Pancreas (tissue), 10 donors: ENCODE measurements at places on chromosomes 6 and 20.

DNA sequence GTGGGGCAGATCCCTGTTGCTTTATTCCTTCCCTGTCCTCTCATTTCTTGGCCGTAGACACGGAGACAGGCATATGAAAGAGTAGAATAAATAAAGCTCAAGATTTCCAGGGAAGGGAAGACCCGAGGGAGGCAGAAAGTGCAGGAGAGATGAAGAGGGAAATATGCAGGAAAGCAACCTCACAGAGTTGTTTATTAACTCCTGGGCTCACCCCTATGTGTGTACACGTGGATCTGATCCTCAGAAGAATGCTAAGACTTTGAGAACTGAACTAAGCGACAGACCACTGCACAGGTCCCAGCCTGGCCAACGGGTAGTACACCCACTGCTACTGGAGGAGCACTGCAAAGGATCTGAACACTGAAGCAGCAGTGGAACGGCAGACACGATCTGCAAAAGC is 156.2 kb downstream of the KIF16B start:
- no peak overlapping the region for H3K4me3 ChIP-seq
- no peaks in the 10 kb centered on the region for H3K27me3 ChIP-seq
- no peak overlapping the region for H3K27ac ChIP-seq
- H3K36me3 ChIP-seq, result no peaks in the 10 kb centered on the region
- DNase-seq, result no peak

GRCh38 chr6:158150701-158151100 is 17.4 kb downstream of the SERAC1 start:
- H3K27ac ChIP-seq, result no peak overlapping the region
- peaks cover 21% of the 10 kb centered on the region for H3K36me3 ChIP-seq
- no peak for DNase-seq
- H3K4me3 ChIP-seq, result no peak overlapping the region
- no peaks in the 10 kb centered on the region for H3K27me3 ChIP-seq
- H3K4me1 ChIP-seq, result no peaks in the 10 kb centered on the region

DNA sequence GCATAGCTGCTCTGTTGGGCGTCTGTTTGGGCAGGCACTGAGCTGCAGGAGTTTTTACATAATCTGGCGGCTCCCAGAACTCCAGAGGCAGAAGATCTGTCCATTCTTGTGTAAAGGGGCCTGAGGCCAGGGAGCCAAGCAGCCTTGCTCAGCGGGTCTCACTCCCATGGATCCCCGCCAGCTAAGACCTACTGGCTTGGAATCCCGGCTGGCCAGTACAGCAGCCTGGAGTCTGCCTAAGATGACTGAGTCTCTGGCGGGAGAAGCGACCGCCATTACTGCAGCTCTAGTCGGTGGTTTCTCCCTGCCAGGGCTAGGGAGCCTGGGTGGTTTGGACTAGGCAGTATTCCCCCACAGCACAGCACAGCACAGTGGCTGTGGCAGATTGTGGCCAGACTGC is 268.4 kb upstream of the SYNCRIP start:
- no peaks in the 10 kb centered on the region for H3K27me3 ChIP-seq
- H3K4me1 ChIP-seq, result no peaks in the 10 kb centered on the region
- H3K4me3 ChIP-seq, result no peak overlapping the region
- DNase-seq, result no peak

DNA sequence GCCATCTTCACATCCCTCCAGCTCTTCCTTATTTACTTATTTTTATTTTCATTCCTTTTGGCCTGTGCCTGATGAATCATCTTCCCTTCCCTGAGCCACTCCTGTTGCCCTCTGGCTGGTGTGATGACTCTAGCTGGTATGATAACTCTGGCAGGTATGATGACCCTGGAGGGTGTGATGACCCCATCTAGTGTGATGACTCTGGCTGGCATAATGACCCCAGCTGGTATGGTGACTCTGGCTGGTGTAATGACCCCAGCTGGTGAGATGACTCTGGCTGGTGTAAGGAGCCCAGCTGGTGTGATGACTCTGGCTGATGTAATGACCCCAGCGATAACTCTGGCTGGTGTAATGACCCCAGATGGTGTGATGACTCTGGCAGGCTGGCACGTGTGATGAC is 426.8 kb downstream of the QKI start:
- H3K36me3 ChIP-seq, result no peaks in the 10 kb centered on the region
- no peaks in the 10 kb centered on the region for H3K27me3 ChIP-seq
- no peaks in the 10 kb centered on the region for H3K4me1 ChIP-seq
- no peak overlapping the region for H3K27ac ChIP-seq
- DNase-seq, result no peak

GRCh38 chr6:34059136-34059731 is 86.7 kb downstream of the GRM4 start:
- H3K36me3 ChIP-seq, result no peaks in the 10 kb centered on the region
- no peak overlapping the region for H3K4me3 ChIP-seq
- H3K27me3 ChIP-seq, result no peaks in the 10 kb centered on the region
- no peak overlapping the region for H3K27ac ChIP-seq

DNA sequence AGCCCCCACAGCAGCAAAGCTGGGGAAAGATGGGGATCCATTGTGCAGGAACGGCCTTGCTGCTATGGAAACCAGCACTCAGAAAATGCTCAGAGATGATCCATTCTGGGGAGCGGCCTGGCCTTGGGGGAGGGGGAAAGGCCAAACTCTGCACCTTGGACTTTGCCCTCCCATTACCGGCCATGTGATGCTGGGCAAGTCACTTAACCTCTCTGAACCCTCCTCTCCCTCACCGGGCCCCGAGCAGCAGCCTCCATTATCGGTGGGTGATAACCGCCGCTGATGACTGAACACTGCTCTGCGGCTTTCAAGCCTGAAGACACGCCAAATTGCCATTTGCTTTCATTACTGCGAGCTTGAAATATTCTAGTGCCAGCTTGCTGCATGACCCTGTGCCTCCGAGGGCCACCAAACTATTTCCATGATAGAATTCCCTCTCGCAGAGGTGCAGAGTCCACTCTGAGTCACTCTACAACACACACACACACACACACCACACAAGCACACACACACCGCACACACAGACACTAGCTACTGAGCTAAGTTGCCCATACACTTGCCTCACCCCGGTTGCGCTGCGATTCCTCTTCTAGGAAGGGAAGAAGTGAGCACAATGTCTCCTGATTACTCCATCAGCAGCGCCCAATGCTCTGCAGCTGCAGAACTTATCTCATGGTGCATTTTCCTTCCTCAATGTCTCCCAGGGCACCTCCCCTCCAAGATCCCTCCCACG is 20.6 kb upstream of the SIRPA start:
- H3K4me3 ChIP-seq, result no peak overlapping the region
- no peaks in the 10 kb centered on the region for H3K36me3 ChIP-seq
- no peaks in the 10 kb centered on the region for H3K27me3 ChIP-seq

DNA sequence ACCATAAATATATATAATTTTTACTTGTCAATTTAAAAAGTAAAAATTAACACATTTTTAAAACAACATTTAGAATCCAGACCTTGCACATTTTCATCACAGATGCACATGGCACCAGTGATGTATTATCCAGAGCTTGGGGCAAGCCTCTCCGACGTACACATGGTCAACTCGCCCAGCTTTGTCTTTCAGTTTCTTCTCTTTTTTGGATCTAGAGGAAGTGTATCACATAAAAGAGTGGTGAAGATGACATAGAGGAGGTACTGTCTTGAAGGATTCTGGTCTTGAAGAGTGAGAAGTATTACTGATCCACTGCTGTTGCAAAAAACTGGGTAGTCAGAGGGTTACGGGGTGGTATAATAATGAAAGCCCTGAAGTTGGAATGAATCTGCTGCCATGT is 46.9 kb upstream of the TAB2 start:
- H3K27me3 ChIP-seq, result no peaks in the 10 kb centered on the region
- H3K27ac ChIP-seq, result no peak overlapping the region
- DNase-seq, result no peak
- no peaks in the 10 kb centered on the region for H3K4me1 ChIP-seq
- no peak overlapping the region for H3K4me3 ChIP-seq
- no peaks in the 10 kb centered on the region for H3K36me3 ChIP-seq

DNA sequence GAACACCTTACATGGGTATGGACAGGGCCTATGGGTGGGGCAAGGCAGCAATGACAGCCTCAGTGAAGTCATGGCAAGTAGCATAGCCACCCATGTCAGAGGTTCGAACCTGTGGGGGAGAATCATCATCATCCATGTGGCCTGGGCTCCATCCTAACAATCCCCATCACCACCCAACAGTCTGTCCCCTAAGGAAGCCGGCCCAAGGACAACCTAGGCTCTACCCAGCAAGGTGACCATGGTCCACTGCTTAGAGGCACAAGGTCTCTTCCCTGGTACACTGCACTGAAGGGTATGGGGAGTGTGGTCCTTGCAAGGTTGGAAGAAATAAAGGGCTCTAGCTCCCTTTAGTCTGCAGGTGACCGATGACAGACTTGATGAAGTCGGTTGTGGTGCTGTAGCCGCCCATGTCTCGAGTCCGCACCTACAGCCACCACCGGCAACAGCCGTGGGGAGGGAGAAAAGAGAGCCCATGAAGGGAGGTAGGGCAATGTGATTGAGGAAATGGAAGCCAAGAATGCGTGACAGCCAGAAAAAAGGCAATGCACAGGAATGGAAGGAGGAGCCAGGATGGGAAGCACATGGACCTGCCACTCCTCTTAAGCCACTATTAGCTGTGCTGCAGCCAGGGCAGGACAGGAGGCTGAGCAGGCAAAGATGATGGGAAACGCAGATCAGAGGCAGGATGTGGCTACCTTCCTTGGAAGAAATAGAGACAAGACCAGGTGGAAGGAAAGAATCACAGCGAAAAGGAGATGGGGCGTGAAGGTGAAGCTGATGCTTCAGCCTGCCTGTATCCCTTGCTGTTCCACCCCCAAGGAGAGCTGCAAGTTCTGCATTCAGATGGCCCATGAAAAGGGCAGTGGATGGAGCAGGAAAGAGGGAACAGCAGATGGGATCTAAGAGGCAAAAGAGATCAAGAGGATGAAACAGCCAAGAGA is 5.3 kb downstream of the IDH3B start:
- no peaks in the 10 kb centered on the region for H3K4me1 ChIP-seq
- no peak overlapping the region for H3K27ac ChIP-seq
- no peak for DNase-seq
- H3K36me3 ChIP-seq, result peaks cover 70% of the 10 kb centered on the region

GRCh38 chr6:33787954-33788693 is 806 bp downstream of the LEMD2 start:
- peak overlapping the region; percentile 84 for H3K27ac ChIP-seq
- peaks cover 16% of the 10 kb centered on the region for H3K4me1 ChIP-seq

DNA sequence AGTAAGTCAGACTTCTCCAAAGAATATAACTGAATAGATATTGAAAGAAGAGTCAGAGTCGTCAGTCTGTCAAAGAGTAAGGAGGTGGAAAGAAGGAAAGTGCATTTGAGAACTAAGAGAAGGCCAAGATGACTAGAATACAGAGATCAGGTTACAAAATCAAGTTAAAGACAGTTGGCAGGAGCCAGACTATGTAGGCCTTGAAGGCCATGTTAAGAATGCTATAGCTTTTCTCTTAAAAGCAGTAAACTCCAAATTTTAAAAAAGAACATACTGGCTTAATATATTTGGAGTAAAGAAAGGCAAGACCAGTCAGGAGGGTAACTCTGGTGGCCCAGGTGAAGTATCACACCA is 68.8 kb downstream of the IBTK start:
- H3K27me3 ChIP-seq, result no peaks in the 10 kb centered on the region
- no peak overlapping the region for H3K27ac ChIP-seq
- no peak overlapping the region for H3K4me3 ChIP-seq
- no peaks in the 10 kb centered on the region for H3K4me1 ChIP-seq

- no peak overlapping the region for H3K4me3 ChIP-seq
- no peak for DNase-seq
- H3K27ac ChIP-seq, result no peak overlapping the region
- no peaks in the 10 kb centered on the region for H3K27me3 ChIP-seq
These were observed 21.5 kb downstream of the RAB44 start for GRCh38 chr6:36719126-36719525.

- H3K4me3 ChIP-seq, result peak overlapping the region; percentile 64
- peaks cover 9% of the 10 kb centered on the region for H3K4me1 ChIP-seq
- DNase-seq, result peak; percentile 83
- peaks cover 5% of the 10 kb centered on the region for H3K36me3 ChIP-seq
- H3K27ac ChIP-seq, result peak overlapping the region; percentile 99
These were observed 725 bp downstream of the EEF1A1 start for GRCh38 chr6:73519926-73520687.

DNA sequence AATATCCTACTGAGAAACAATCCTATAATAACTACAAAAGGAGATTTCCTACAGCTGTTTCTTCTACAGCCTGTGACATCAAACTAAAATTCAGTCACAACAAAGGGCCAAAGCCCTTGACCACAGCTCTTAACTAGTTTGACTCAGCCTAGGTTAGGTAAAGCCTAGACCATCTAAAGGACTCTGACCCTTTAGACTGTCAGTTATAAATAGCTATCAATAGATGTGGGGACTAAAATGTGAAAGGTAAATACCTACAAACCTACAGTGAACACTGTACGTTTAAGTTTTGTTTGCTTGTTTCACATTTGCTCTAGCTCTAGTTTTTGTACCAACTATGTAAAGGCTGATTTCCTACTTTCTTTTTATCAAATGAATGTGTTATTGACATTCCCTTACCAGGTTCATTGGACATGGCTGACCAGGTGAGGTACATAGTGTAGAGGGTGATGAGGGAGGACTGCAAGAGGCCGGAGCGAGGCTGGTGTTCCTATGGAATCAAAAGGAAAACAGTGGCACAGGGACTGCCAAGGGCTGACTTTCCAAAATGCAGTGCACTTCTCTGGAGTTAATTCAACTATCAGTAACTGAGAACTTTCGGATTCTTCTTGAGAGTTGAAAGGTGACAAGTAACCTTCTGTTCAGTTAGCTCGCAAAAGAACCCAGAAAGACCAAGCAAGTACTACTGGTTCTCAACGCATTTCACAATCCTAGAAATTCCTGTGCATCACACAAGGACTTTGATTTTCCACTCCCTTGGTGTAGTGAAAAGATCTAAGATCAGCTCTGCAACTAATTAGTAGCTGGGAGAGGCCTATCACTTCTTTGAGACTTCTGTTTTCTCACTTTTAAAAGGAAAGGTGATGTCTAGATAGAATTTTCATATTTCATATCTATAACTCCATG is 17.2 kb downstream of the SERINC3 start:
- no peaks in the 10 kb centered on the region for H3K27me3 ChIP-seq
- no peak overlapping the region for H3K4me3 ChIP-seq
- peaks cover 85% of the 10 kb centered on the region for H3K36me3 ChIP-seq

GRCh38 chr6:116221067-116221466 is 32.8 kb downstream of the TSPYL4 start:
- DNase-seq, result no peak
- H3K36me3 ChIP-seq, result no peaks in the 10 kb centered on the region
- no peaks in the 10 kb centered on the region for H3K4me1 ChIP-seq
- H3K27ac ChIP-seq, result no peak overlapping the region
- no peak overlapping the region for H3K4me3 ChIP-seq

DNA sequence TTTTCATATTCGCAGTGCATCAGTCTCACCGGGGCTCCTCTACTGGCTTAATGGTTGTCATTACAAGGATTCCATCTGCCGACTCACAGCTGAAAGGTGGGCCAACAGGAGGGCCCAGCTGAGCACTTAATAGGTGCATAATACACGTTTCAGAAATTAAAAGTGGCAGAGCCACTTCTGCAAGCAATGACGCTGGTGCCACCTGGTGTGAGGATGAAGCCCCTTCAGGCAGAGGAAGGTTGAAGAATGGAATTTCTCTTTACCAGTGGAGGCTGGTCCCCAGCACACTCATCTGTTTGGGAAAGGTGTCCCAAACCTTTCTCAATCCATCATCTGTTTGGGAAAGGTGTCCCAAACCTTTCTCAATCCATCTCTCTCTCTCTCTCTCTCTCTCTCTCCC is 8.2 kb upstream of the STMND1 start:
- H3K27ac ChIP-seq, result no peak overlapping the region
- H3K4me3 ChIP-seq, result no peak overlapping the region
- peaks cover 19% of the 10 kb centered on the region for H3K4me1 ChIP-seq
- DNase-seq, result no peak
- H3K36me3 ChIP-seq, result no peaks in the 10 kb centered on the region
- no peaks in the 10 kb centered on the region for H3K27me3 ChIP-seq

- H3K36me3 ChIP-seq, result no peaks in the 10 kb centered on the region
- no peak overlapping the region for H3K4me3 ChIP-seq
- no peaks in the 10 kb centered on the region for H3K4me1 ChIP-seq
- no peaks in the 10 kb centered on the region for H3K27me3 ChIP-seq
- no peak overlapping the region for H3K27ac ChIP-seq
These were observed 129.2 kb upstream of the SNX9 start for GRCh38 chr6:157693867-157694266.
